Motor neuron (in vitro differentiated cells): ENCODE measurements at places on chromosomes 2 and 18.
A peak's percentile ranks its signal among the peaks of the same experiment; 100 is the strongest.

- no peak for ATAC-seq
Measured at GRCh38 chr18:160831-161570, 2.6 kb downstream of the USP14 start.

DNA sequence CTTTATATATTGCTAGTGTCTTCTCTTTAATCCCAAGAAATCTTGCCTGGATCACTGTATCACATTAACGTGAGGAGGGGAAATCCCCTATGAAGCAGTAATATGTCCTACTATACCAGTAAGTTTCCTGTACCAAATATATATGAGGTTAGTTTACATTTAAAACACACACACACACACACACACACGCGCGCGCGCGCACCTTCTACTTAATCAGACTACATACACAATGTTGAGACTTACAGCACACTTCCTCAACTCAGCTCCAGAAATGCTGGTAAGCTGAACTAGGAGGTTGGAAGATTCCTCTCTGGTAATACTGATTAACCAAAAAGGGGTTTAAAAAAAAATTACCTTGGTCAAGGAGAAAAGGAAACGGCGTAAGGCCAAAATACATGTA lies 49.3 kb downstream of the USP34 start:
- no peak for ATAC-seq

DNA sequence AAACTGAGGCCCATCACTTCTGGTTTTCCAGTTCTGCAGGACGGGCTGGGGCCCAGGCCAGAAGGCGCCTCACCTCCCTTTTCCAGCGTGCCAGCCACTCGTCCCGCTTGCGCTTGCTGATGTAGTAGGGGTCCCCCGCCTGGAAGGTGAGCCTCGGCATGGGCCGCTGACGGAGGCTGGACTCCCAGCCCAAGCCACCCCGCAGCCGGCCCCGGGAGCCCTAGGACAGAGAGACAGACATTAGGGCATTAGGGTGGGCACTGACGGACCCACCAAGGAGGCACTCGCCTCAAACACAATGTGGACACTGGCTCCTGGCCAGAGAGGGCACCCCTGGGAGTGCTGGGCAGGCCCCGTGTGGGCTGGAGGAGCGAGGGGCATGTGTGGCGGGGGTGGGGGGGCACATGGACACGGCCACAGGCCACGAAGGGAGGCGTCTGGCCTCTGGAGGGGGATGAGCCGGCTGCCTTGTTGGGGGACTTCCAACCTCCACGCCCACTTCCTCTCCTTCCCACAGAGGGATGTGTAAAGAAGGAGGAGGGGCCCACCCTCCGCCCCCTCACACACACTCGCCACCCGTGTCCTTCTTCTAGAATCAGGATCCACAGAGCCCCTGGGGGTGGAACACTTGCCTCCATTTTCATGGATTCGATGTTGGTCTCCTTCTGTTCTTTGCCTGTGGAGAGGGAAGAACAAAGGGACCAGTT lies 66.7 kb downstream of the DNMT3A start:
- no peak for ATAC-seq

GRCh38 chr2:9941196-9941995 lies 10.1 kb upstream of the GRHL1 start:
- ATAC-seq: peak; percentile 15

GRCh38 chr2:50962731-50963130 lies 69.2 kb downstream of the NRXN1 start:
- no peak for ATAC-seq

DNA sequence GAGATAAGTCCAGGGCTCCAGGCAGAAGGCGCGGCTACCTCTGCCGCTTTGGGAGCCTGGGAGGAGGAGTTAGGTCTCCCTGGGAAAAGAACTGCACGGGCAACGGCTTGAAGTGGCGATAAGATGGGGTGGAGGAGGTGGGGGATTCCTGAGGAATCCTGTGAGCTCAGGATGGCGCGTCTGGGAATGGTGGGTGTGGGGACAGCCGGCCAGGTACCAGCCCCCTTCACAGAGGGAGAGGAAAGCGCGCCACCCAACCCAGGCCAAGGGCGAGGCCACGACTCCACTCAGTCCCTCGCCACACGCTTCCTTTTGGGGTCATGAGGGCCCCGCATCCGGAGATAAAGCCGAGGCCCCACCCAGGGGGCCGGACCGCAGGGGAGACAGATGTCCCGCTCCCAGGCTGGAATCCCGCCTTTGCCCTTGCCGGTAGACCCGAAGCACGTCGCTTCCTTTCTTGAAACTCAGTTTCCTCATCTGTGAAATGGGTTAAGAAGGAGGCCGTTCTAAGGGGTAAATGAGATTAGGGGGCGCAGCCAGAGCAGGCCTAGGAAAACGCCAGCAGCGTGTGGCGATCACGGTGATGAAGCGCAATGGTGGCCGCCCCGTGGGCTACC lies 1.7 kb upstream of the CTDSP1 start:
- ATAC-seq: no peak
